Caki2 (cell line): ENCODE measurements at places on chromosomes 6 and 20. TPM values are rescaled to one million over a fixed set of nuclear protein-coding genes. Genes with fewer than 3 reads are reported as not detected.

DNA sequence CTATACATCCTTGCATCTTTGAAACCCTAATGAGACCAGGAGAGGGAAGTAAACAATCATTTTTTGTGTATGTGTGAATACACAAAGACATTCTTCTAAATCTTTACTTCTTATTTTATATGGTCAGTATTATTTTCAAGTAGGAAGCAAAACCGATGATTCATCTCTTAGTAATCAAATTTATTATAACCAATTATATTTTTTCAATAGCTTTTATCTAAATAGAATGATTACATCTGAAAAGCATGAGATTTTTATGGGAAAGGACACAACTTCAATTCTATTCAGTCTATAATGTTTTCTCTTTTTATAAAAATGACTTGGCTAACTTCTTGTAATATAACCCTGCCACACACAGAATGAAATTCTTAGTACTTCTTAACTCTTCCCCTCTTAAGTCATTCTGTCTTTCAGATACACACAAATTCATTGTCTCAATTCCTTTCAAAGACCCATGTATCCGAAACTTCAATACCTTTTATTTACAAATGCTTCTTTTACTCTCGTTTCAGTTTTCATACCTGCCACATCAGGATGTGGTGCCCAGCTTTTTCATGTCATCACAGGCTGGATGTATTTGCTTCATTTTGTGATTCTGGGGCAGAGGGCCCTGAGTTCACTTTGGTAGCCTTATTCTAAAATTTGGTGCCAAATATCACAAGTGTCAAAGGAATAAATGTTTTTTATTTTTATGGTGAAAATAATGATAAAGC lies 227.0 kb downstream of the PHF3 start:
- DNase-seq, result no peak

DNA sequence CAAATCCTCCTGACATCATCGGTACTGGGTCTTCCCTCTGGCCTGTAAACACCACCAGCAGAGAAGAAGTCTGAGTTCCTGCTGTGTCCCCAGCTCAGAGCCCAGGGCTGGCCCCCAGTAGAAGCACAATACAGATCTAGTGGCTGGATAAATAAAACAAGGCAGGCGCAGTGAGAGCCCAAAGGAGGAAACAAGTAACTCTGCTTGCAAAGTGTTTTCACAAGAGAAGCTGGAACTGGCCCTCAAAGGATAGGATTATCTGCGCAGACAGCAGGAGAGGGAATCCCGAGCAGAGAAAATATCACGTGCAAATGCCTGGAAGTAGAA lies 205.1 kb downstream of the ZDHHC14 start:
- DNase-seq, result no peak

DNA sequence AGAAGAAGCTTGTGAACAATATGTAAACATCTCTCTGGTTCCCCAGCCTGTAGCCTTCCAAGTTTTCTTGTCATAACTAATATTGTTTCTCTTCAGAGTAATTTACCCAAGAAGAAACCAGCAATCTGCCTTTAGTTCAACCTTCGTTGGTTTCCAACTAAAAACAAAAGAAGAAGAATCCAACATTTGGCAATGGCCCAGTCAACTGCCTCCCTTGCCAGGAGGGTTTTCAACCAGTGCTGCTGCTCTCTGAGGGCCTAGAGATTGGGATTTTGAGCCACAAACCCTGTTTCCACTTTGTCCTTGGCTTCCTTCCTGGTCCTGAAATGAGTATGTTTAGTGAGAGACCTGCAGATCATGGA lies 395.8 kb upstream of the CNR1 start:
- DNase-seq, result no peak

GRCh38 chr6:134619077-134619476 lies 301.2 kb upstream of the SGK1 start:
- DNase-seq, result no peak

DNA sequence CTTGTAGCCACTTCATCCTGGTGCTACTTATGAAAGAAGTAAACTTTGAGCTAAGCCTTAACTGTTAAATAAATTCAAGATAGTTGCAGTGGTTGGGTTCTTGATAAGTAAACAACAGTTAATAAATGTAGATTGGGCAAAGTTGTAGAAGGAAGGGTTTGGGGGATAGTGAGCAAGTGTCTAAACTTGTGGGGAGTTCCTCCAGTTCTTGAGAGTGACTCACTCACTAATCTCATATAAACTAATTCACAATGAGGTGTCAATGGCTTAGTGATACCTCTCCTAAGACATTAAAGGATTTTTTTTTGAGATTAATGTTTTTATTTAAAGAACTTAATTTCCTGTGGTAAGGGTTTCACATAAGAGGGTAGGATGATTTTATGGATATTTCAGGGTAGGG lies 507.4 kb downstream of the BMP2 start:
- no peak for DNase-seq

MAPK13 gene
- total RNA-seq, result 1.5 and 1.7 TPM in 2 replicates

DNA sequence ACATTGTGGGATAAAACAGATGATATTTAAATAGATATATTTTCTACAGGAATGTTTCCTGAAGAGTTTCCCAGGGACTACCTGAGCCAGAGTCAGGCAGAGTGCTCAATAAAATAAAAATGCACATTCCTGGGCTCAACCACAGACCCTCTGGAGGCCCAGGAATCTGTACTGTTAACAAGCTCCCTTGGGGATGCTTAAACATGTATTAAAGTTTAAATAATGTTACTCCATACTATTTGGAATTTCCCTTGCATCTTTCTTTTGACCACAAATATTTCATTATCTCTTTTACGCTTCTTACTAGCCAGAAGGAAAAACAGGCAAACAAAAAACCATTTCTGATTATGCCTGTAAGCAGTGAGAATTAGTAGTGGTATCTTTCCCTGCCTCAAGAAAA lies 42.3 kb downstream of the GPR63 start:
- DNase-seq, result no peak
